ENCODE measurements at places on chromosomes 1 and 21. TPM values are rescaled to one million over a fixed set of nuclear protein-coding genes. Genes with fewer than 3 reads are reported as not detected.

GRCh38 chr21:36113647-36114428 lies 21.0 kb upstream of the CBR3 start:
- H3K36me3 ChIP-seq, result no peaks in the 10 kb centered on the region
- H3K4me1 ChIP-seq, result no peaks in the 10 kb centered on the region
- H3K4me3 ChIP-seq, result no peak overlapping the region
- no peaks in the 10 kb centered on the region for H3K27me3 ChIP-seq
- H3K27ac ChIP-seq, result no peak overlapping the region

DNA sequence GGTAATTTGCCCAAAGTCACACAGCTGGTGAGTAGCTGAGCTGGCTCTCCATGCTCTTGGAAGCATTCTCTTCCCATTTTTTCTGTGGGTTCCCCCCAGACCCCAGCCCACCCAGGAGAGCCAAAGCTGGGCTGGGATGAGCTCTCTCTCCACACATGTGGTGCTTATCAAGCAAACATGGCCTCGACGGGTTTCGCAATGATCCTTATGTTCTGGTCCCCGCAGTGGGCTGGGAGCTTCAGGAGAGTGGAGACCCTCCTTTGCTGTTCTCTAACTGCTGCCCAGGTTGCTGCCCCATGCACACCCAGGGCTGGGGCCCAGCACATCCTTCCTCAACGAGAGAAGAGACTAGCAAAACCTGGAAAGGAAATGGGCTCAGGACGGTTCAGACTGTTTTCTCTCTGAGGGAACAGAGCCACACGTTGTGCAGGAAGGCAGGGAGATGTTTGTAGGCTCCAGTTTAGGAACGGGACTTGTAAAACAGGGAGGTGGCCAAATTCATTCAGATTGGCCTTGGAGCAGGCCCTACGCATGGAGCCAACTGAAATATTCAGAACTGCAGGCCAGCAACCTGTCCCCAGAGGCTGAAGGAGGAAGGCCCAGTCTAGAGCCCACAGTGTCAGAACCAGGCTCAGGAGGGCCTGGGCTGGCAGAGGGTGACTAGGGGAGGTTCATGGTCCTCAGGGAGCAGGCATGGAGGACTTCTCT lies 27.2 kb upstream of the CSF1 start:
- no peak overlapping the region for H3K27ac ChIP-seq
- no peaks in the 10 kb centered on the region for H3K27me3 ChIP-seq
- H3K4me1 ChIP-seq, result no peaks in the 10 kb centered on the region
- no peak overlapping the region for H3K4me3 ChIP-seq
- no peak for DNase-seq
- no peaks in the 10 kb centered on the region for H3K36me3 ChIP-seq

DNA sequence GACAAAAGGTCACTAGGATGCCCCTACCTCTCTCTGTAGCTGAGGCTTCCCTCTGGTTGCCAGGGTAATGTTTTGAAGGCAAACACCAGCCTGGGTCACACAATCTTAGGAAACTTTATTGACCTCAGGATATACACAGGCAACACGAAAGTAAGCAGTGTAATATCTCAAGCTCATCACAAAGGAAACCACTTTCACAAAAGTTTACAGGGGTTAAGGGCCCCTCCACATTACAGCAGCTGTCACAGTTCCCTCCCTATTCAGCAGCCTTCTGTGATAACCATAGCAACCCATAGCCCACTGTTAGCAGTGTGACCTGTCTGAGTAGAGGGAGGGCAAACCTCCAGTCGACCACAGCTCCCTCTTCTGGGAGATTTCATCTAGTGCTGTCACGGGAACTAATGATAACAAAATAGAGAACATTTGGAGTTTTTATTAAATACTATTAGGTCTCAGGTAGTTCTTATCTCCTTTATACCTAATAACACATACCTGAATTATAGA lies 149.8 kb downstream of the PTPRC start:
- no peak overlapping the region for H3K4me3 ChIP-seq
- no peak overlapping the region for H3K27ac ChIP-seq
- no peaks in the 10 kb centered on the region for H3K4me1 ChIP-seq
- DNase-seq, result no peak

DNA sequence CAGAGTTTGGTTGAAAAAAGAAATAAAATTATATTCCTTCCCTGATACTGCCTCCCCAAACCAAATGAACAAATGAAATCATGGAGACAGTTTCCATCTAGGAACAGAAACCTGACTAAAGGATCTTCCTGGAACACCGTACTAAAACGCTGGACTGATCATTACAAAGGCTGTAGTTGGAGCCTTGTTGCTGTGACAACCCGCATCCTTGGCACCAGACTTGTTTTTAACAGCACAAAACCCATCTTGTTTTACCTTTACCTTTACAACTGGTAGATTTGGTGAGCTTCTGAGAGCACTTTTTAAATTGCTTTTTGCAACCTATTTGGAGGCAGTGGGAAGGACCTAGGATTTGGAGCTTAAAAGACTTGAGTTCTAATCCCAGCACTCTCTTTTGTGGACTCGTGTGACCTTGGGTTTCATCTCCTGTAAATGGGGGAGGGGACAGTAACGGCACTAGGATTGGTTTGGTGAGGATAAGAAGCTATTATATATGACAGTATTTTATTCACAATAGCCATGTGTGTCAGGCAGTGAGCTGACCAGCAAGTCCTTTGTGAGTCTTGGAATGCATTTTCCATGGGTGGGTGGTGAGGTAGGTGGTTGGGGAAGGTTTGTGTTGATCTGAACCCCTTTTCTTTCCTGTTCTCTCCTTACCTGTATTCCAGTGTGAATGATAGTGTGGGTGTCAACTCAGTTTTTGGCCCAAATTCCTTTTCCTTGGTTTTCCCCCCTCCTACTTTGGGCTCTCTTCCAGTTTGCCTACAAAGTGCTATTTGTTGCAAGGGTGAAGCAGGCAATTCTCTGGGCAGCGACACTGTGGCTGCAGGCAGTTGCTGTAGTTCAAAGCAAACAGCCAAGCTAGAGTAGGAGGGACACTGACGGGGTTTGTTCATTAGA lies 12.6 kb downstream of the LRRC8D start:
- DNase-seq, result no peak
- no peaks in the 10 kb centered on the region for H3K4me1 ChIP-seq
- no peak overlapping the region for H3K4me3 ChIP-seq
- no peaks in the 10 kb centered on the region for H3K36me3 ChIP-seq

GRCh38 chr1:24301785-24302175 lies 17.4 kb upstream of the GRHL3 start:
- peaks cover 12% of the 10 kb centered on the region for H3K27me3 ChIP-seq
- H3K4me3 ChIP-seq, result no peak overlapping the region
- H3K36me3 ChIP-seq, result no peaks in the 10 kb centered on the region
- H3K27ac ChIP-seq, result no peak overlapping the region
- H3K4me1 ChIP-seq, result no peaks in the 10 kb centered on the region

DNA sequence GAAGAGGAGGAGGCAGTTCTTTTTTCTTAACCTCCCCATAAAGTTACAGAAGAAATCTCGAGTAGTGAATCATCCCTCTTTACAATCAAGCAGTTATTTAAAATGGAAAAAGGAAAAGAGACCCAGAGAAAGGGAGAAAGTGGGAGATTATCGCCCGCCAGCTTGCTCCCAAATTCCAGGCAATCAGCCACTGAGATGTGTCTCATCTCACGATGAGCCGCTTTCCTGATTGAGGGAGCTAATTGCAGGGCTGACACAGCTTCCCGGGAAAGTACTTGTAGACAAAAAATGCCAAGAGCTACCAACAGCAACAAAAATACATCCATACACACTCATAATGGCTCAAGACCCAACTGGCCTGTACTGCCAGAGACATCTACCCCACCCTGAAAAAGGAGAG lies 191.6 kb upstream of the ZC3H12A start:
- H3K36me3 ChIP-seq, result no peaks in the 10 kb centered on the region
- no peaks in the 10 kb centered on the region for H3K4me1 ChIP-seq
- DNase-seq, result no peak
- peaks cover 71% of the 10 kb centered on the region for H3K27me3 ChIP-seq

DNA sequence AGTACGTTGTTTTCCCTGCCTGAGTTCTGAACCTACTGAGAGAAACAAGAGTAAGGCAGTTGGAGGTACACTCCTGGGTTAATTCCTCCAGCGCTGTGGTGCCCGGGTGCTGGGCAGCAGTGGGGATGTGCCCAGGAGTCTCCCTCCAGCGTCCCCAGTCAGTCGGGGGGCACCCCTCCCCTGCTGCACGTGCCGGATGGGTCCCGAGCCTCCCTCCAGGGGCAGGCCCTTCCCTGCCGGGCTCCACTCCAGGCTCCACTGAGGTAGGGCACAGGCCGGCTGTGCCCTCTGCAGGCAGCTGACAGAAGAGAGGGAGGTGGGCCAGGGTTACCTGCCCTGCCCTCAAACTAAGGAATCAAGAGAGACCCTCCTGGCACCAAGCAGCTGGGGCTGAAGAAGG lies 238.1 kb upstream of the VAMP3 start:
- no peak for DNase-seq
- H3K4me1 ChIP-seq, result no peaks in the 10 kb centered on the region
- H3K27ac ChIP-seq, result no peak overlapping the region
- no peaks in the 10 kb centered on the region for H3K36me3 ChIP-seq

- no peaks in the 10 kb centered on the region for H3K36me3 ChIP-seq
- DNase-seq, result no peak
- H3K27me3 ChIP-seq, result 0 out of 2 replicates have a peak, but pooled peaks cover 4% of the 10 kb centered on the region
These were observed 12.8 kb downstream of the MAB21L3 start for GRCh38 chr1:116123837-116124533.

DNA sequence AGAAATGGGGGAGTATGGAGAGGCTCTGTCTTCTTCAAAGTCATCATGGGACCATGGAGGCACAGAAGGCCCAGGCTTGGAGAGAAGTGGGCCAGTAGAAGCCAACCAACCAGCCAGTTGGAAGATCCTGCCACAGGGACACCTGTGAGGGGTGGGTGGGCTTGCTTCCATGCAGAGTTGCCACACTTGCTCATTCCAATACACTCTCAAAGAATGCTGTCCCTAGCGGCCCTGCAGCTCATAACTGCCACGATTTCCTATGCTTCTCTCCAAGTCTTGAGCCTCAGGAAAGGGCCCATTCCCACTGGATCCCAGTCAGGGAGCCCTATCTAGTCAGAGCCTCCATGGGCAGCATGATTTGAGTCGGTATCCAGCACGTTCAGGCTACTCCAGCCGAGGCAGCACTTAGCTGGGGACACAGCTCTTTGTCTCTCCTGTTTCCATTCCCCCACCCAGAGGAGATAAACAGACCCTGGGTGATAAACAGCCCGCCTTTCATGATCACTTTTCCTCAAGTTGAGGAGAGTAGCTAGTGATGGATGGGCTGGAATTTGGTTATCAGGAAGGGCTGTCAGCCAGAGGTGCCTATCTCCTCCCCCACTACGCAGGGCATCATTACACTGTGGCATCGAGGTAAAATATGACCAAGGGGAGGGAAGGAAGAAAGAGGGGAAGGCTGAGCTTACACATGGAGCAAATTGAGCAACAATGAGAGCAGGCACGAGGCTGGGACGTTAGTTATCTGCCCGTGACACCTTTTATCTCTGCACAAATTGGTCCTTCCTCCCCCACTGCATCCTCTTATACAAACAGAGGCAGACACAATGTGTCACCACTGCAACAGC lies 64.6 kb downstream of the ERI3 start:
- H3K36me3 ChIP-seq, result peaks cover 2% of the 10 kb centered on the region
- no peak overlapping the region for H3K4me3 ChIP-seq
- no peaks in the 10 kb centered on the region for H3K4me1 ChIP-seq
- H3K27me3 ChIP-seq, result no peaks in the 10 kb centered on the region

DNA sequence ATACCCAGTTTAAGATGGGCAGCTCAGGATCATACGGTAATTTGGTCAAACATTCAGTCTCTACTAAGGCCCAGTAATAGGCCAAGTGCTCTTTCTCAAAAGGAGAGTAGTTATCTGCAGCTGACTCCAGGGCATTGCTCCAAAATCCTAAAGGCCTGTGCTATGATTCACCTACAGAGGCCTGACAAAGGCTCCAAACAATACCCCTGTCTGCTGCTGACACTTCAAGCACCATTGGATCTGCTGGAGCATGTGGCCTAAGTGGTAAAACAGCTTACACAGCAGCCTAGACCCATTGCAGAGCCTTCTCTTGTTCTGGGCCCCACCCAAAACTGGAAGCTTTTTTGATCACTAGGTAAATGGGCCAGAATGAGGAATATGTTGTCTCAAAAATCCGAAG lies 22.8 kb downstream of the SLAMF7 start:
- no peak overlapping the region for H3K27ac ChIP-seq
- no peak for DNase-seq
- H3K4me3 ChIP-seq, result no peak overlapping the region
- H3K27me3 ChIP-seq, result no peaks in the 10 kb centered on the region
- no peaks in the 10 kb centered on the region for H3K36me3 ChIP-seq

- no peaks in the 10 kb centered on the region for H3K4me1 ChIP-seq
- no peaks in the 10 kb centered on the region for H3K27me3 ChIP-seq
- DNase-seq, result no peak
- H3K4me3 ChIP-seq, result no peak overlapping the region
- no peaks in the 10 kb centered on the region for H3K36me3 ChIP-seq
These were observed 163.5 kb upstream of the IVNS1ABP start for GRCh38 chr1:185480545-185480944.

DNA sequence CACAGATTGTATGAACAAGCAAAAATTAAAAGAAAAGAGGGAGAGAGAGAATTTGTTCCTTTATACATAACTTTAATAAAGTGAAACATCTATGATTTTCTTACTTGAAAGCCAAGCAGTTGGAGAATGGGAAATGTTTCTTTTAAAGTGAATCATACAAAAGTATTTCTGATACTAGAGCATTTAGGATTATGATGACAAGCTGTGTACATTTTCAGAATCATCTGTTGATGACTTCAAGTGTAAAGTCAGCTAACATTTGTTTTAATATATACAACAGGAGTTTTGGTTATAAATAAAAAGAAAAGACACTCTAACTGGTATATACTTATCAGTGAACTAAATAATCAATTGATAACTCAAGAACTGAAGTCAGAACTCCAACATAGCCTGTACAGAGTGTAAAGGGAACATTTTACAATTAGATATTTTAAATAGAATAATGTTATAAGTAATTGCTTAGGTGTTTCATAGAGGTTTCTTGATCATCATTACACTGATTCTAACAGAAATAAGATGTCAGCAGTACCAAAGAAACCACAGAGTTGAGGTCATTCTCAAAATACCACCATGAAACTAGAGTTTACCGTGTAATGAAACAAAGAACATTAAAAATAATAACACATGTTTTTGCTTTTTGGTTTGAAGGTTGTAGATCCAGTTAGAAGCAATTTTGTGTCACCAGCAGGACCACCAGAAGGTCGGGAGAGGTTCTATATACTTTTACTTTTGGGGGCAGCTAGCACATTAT lies 103.4 kb downstream of the COL24A1 start:
- H3K27me3 ChIP-seq, result no peaks in the 10 kb centered on the region
- DNase-seq, result no peak
- no peaks in the 10 kb centered on the region for H3K4me1 ChIP-seq
- H3K27ac ChIP-seq, result no peak overlapping the region
- no peaks in the 10 kb centered on the region for H3K36me3 ChIP-seq
- no peak overlapping the region for H3K4me3 ChIP-seq

The OR2L5 gene
- not detected for total RNA-seq

The RHD gene
- not detected for total RNA-seq

Measured in HCT116 (cell line).